ENCODE measurements at places on chromosomes 2 and 18.

DNA sequence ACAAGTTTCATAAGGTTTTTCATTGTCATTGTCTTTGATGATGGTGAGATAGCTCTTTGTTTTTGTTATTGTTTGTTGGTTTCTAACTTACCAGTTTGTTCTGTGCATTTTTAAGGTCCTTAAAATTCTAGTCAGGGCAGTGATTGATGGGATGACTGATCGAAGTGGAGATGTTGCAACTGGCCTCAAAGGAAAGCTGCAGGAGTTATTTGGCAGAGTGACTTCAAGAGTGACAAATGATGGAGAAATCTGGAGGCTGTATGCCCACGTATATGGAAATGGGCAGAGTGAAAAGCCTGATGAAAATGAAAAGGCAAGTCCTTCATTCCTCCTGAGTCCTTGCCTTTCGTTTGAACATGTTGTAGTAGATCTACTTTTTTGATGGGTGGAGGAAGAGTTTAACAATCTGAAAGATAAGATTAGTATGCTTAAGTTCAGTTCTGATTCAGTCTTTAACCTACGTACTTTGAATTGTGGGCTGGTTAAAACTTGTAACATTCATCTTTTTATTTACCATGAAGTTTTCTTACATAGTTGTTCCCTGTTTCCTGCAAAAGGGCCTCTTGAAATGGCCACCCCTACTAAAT lies 135.8 kb upstream of the LTBP1 start:
- no peak for DNase-seq

DNA sequence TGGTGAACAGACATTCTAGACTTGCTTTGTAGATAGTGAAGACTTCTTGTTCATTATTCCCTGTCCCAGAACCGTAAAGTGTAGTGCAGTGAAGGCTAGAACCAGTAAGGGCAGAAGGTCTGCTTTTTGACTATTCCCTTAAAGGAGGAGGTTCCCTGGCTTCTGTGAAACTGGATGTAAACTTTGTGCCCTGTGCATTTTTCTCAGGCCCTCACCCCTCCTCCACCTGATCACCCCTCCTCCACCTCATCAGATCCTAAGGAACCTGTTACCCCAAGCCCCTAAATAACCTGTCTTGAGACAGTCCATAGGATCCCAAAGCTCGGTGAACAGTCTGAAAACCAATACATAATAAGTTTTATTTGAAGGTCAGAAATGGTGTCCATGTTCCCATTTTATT lies 33.7 kb downstream of the SFT2D3 start:
- DNase-seq, result no peak

GRCh38 chr2:237766340-237766739 lies 32.2 kb upstream of the RBM44 start:
- no peak for DNase-seq

DNA sequence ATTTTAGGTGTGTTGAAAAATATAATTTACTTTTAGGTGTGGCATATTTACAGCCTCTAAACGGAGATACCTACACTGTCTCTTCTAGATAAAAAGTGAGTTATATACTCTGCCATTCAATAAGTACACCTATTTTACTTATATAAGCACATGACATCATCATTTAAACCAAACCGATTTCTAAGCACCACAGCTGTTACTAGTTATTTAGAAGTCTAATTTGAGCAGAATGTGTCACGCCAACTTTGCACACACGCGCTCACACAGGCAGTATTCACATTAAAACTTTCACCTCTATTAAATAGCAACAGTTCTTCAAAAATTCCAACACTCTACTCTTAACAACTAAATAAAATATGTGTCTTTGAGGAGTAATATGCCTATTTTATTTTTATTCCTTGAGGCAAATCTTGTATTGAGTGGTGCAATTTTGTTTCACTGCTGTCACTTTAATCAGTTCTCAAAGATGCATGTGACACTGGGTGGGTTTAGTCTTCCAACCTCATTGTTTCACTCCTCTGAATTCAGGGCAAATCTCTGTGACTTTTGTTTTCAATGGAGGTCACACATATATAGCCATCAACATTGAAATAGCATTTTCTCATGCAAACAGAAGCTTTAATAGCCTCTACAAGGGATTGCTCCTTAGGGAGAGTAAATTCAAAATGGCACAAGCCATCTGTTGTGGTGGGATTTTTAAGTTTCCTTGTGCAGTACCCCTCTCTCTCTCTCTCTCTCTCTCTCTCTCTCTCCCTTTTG lies 721.0 kb downstream of the PLCL1 start:
- DNase-seq, result no peak

DNA sequence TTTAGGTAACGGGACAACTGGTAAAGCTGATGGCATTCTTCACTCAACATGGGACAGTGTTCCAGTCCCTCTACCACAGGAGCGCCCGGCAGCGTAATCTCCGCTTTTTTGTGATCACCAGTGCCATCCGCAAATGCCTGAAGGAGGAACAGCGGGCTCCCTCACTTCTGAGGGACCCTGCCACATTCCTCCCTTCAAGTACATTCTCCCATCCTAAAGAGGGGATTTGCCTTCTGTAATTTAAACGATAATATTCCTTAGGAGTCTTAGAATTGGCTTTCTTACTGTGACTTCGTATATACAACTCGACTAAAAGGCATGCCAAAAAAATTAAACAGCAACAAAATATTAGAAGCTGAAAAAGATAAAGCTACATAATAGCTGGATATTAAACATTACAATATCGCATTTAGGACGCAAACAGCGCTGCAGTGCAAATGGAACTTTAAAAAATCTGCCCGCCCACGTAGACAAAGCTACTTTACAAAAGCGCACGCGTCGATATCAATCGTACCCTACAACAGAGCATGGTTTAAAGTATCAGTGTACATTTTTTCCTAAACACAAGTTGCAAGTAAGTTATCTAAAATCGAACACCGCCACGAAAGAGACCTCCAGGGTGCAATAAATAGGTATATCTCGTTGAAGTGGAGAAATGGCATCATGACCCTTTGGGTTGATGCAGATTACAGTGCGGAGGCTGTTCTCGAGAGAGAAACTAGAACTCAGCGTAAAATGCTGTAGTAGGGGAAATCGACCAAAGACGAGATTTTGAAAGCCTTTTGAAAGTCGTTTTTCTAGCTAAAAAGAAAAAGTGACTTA lies 2.3 kb upstream of the VSNL1 start:
- peak; percentile 9 for DNase-seq

DNA sequence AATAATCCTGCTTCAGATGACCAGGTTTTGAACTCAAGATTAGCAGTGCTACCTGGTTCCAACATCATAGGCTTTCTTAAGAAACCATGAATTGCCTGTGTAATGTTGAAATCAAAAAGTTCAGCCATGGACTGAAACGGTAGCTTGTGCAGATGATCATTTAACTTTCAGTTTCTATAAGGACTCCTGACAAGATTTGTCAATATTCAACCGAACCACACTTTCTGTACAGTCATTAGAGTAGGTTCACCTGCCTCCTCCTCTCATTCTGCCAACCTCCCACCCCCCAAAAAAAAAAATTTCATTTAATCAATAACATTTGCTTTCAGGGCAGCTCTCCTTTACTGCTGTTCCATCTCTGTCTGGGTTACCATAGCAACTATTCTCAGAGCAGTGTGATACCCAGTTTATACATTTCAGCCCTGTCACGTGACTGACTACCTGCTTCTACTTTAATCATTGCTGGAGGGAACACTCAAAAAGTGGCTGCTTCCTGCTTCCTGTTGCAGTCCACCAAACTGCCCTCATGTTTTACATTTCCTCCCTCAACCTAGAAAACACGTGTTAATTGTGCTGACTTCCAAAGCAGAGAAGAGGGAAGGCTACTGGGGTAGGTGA lies 275.5 kb downstream of the SS18 start:
- no peak for DNase-seq

GRCh38 chr2:216023055-216023648 lies 9.8 kb upstream of the MREG start:
- no peak for DNase-seq

DNA sequence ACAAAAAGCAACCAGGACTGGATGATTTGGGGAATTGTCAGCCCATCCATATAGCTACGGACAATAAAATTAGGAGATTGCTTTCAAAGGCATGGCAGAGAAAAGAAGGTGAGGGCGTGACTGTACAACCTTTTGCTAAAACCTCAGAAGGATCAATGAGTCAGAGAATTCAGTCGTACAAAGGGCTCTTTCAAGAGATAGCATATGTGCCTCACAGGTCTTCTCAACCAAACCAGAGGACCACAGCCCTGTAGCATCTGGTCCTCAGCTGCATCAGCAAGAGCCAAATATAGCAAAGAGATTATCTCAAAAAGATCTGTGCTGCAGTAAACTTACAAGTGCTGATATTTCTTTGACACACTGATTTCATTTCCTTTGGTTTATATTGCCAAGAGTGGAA lies 149.9 kb upstream of the RAB6C start:
- no peak for DNase-seq

DNA sequence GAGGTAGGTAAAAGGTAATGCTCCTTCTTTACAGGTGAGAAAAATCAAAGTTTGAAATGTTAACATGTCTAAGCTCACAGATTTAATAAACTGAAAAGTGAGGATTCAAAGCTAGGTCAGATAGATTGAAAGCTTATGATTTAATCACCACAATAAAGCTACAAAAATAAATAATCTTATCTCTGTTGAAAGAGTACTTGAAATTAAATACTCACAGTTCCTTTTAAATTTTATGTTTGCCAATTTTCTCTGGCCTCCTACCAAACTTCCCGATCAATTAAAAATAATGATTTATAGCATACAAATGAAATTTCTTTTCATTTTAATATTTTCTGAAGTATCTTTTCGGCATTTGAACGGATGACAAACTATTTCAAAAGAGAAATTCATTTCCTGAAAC lies 77.3 kb downstream of the GAREM1 start:
- no peak for DNase-seq
